Fibroblast of mammary gland (primary cell): ENCODE measurements at places on chromosomes 11 and 22.

DNA sequence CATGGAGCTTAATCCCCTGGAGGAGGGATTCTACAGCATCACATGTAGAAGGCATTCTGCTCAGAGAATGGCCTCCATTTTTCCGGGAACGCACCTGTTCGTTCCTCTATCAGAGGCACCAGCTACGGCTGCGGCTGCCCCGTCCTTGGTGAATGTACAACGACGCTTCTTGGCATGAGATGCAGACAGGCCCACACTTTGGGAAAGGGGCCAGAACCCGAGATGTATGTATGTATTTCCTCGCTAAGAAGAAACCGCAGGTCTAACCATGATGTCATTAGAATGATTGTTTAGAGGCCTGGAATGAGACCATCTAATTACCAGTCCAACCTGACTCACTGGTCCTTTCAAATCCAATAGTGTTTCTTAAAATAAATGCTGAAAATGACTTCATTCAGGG is 1293.4 kb downstream of the TBC1D22A start:
- no peak for DNase-seq

GRCh38 chr11:66328031-66328301 is 8.3 kb downstream of the RIN1 start:
- no peak for DNase-seq

GRCh38 chr11:60970369-60970774 is 1.1 kb upstream of the CD6 start:
- peak; percentile 28 for DNase-seq

- peak; percentile 78 for DNase-seq
These were observed 216.4 kb downstream of the GRM5 start for GRCh38 chr11:88849368-88849767.

DNA sequence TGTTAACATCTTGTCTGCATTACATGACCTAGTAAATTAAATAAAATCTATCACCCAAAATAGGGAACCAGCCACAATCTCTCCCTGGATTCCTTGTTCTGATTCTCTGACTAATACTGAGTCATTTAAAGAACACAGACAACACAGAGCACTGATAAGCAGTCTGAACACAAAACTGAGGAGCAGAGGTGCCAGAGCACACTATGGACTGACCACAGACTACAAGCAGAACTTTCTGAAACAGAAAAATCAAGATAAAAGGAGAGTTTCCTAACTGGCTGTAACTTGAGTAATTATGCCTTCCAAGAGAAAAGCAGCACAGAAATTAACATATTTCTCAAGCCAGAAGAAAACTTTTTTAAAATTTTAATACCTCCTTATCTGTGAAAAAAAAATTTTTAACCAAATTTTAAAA is 128.8 kb downstream of the SGSM3 start:
- DNase-seq = peak; percentile 99

DNA sequence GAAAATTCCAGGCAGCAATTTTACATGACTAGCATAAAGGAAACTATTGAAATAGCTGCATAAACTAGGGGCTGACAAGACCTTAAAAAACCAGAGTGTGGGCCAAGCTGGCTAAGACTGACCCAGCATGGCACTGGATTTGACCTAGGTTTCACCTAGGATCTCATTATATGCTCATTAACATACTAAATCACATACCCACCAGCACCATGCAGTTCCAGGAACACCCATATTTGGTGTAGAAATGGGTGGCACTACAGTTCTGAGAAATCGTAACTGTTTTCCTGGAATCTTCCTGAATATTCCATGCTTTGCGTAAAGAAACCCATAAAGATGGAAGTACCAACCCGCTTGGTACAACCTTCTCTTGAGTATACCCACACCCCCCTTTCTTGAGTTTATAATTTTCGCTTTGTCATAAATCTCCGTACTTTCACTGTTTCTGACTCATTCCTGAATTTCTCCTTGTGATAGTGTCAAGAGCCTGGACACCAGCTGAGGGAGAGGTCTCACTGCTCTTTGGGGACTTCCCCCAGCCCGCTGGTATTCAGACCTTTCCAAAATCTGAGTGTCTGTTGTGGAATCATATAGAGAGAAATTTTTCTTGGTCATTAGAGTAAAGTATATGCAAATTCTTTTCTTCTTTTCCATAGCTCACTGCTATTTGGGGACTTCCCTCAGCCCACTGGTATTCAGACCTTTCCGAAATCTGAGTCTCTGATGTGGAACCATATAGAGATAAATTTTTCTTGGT is 55.1 kb downstream of the MTMR3 start:
- DNase-seq = no peak

GRCh38 chr11:16126362-16126761 is 230.0 kb downstream of the SOX6 start:
- DNase-seq = no peak

GRCh38 chr11:73192272-73192671 is 25.8 kb upstream of the P2RY2 start:
- DNase-seq = no peak

- DNase-seq = peak; percentile 41
These were observed 694 bp downstream of the TMEM123 start for GRCh38 chr11:102451681-102452460.

GRCh38 chr11:46361283-46362155 is 14.3 kb downstream of the DGKZ start:
- peak; percentile 47 for DNase-seq

DNA sequence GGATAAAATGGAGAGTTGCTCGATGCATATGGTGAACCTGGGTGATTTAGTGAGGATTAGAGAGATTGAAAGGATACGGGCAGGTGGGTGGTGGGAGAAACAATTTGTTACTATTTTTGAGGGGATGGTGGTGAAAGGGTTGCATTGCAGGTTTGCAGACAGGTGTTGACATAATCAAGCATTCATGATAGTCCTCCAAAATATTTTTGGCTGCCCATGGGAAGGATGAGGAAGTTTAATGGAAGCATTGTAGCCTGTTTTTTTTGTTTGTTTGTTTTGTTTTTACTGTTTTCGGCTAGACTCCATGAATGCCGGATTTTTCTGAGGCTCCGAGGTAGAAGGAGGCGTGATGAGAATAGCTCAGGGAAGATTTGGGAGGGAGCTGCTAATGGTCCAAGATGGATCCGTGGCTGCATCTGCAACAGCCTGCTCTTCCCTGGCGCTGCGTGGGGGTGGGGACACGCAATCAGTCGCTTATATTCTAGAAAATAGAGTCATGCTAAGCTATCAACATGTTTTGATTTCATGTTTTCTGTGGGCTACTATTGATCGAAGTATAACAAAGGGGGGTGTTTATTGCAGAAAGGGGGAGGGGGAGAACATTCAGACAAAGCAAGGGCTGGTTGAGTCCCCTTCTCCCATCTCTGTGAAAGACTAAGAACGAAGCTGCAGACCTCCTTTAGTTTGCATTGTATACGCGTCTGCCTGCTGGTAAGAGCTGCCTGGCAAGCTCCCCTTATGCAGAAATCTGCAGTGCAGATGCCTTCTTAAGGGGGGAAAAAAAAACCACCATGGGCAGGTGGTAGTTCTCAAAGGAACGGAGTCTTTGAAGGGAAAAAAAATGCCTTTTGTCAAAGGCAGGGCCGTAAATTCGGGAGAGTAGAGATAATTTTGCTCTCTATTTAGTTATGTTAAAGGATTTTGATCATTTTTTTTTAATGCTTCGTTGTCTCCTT is 1.0 kb downstream of the RTN3 start:
- DNase-seq = peak; percentile 16

GRCh38 chr11:120241277-120241676 is 1.3 kb downstream of the POU2F3 start:
- no peak for DNase-seq

GRCh38 chr22:44143105-44143474 is 37.6 kb upstream of the PARVG start:
- DNase-seq = no peak

GRCh38 chr11:34594603-34595002 is 26.3 kb upstream of the EHF start:
- no peak for DNase-seq

- DNase-seq = no peak
These were observed 70.6 kb downstream of the PDHX start for GRCh38 chr11:34986883-34987520.

DNA sequence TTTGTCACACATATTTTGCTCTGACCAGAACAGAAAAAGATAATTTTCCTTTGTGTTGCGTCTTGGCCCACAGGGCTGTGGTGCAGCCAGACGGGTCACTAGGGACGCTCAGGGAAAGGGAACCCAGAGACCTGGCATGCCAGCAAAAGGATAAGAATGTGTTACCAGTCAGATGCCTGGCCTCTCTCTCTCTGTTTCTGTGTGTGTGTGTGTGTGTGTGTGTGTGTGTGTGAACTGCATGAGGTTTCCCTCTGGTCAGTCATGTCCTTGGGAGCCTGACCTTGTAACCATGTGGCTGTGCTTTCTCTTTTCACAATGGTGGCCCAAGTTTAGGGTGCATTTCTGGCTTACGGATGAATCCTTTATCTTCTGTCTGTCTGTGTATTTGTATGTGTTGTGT is 25.4 kb downstream of the CCKBR start:
- DNase-seq = no peak

DNA sequence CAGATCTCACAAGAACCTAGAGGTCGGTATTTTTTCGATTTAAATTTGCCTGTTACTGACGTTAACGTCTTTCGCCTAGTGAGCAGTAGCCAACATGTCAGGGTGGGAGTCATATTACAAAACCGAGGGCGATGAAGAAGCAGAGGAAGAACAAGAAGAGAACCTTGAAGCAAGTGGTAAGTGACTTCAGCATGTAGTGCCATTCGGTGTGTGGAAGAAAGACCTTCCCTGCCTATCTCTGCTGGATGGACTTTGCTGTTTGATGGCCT is 750 bp downstream of the XRCC6 start:
- DNase-seq = no peak

GRCh38 chr11:69487391-69487790 is 5.9 kb downstream of the LINC01488 start:
- no peak for DNase-seq

DNA sequence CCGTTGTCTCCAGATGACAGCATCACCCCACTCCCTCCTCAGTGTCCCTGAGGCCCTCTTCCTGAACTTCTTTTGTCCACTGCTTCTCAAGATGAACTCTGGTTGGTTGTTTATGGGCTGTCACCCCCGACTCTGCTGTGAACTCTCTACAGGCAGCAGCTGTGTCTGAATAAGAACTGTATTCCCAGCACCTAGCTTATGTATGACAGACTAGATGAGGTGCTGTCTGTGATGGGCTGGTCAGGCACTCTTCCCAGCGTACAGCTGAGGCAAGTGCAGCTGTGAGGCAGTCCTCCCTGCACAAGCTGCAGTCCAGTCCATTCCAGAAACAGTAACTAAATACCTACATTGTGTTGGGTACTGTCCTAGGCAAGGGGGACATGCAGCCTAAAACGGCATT is 111.4 kb upstream of the PITPNB start:
- DNase-seq = no peak

DNA sequence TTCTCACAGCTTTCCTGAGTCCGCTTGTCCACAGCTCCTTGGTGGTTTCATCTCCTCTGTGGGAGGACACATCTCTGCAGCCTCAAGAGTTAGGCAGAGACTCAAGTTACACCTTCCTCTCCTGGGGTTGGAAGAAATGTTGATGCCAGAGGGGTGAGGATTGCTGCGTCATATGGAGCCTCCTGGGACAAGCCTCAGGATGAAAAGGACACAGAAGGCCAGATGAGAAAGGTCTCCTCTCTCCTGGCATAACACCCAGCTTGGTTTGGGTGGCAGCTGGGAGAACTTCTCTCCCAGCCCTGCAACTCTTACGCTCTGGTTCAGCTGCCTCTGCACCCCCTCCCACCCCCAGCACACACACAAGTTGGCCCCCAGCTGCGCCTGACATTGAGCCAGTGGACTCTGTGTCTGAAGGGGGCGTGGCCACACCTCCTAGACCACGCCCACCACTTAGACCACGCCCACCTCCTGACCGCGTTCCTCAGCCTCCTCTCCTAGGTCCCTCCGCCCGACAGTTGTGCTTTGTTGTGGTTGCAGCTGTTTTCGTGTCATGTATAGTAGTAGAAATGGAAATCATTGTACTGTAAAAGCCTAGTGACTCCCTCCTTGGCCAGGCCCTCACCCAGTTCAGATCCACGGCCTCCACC is 11.7 kb downstream of the RASD2 start:
- peak; percentile 30 for DNase-seq

GRCh38 chr11:36010010-36010740 is 66.3 kb downstream of the LDLRAD3 start:
- peak; percentile 79 for DNase-seq

GRCh38 chr11:43576803-43577521 is 103.6 kb upstream of the HSD17B12 start:
- peak; percentile 64 for DNase-seq

- peak; percentile 60 for DNase-seq
These were observed 6.3 kb downstream of the AKIP1 start for GRCh38 chr11:8917157-8917825.

DNA sequence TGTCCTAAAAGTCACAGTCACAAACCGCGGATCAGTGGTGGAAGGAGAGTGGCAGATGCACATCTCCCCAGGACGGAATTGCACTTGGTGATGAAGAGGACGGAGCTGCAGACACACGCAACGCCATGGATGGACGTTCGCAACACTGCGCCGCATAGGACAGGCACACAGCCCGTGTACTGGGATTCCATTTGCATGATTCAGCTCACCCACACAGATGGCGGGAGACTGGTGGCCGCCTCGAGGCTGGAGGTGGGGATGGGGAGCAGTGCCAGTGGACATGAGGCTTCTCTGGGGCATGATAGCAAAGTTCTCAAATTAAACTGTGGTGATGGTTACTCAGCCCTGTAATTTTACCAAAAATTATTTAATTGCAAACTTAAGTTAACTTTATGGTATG is 37.4 kb downstream of the DUSP8 start:
- DNase-seq = peak; percentile 70

GRCh38 chr11:25691959-25692358 is 640.0 kb upstream of the ANO3 start:
- DNase-seq = no peak

- DNase-seq = no peak
These were observed 52.7 kb upstream of the EED start for GRCh38 chr11:86191874-86192273.
